ENCODE measurements at places on chromosomes 7 and 10.

- DNase-seq = no peak
Observed at GRCh38 chr7:138354066-138354465, 106.0 kb upstream of the TRIM24 start.

DNA sequence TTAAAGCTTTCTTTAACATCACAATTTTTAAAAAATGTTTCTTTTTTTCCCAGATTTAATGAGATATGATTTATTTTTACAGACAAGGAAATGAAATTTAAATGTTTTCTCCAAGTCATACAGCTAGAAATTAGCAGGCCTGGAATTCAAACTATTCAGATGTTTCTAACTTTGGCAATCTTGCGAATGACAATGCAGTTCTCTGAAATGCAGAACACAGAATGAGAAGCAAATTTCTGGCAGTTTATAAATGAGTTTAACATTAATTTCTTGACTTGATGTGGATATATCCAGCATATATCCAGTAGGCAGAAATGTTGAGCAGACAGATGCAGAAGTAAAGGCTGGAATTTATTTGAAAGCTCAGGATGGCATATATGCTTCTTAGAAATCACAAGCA, 227.5 kb downstream of the THSD7A start:
- DNase-seq = no peak

- DNase-seq = no peak
Observed at GRCh38 chr7:82152858-82153257, 290.7 kb downstream of the CACNA2D1 start.

- no peak for DNase-seq
Observed at GRCh38 chr7:137694405-137694804, 152.4 kb downstream of the DGKI start.

GRCh38 chr10:13308096-13308495, 8.2 kb upstream of the PHYH start:
- no peak for DNase-seq

DNA sequence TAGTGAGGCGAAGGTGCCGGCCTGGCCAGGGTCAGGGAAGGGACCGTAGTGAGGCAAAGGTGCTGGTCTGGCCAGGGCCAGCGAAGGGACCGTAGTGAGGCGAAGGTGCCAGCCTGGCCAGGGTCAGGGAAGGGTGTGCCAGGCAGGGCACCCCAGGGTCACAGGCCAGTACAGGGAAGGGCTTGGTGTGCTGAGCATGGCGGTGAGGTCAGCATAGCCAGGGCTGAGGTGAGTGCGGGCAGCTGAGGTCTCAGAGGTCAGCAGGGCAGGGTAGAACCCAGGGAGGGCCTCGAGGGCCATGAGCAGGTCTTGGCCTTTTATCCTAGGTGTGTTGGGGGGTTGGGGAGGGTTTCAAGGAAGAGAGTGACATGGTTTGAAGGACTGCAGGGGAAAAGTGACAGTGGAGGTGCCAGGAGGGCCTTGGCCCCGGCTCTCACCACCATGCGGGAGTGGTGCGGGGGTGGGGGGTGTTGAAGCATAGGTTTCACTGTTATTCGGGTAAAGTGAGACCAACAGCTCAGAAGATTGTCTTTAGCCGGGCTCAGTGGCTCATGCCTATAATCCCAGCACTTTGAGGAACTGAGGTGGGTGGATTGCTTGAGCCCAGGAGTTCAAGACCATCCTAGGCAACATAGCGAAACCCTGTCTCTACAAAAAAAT, 93.3 kb downstream of the CHST15 start:
- DNase-seq = no peak

- DNase-seq = no peak
Observed at GRCh38 chr10:113739031-113739430, 12.5 kb upstream of the PLEKHS1 start.

DNA sequence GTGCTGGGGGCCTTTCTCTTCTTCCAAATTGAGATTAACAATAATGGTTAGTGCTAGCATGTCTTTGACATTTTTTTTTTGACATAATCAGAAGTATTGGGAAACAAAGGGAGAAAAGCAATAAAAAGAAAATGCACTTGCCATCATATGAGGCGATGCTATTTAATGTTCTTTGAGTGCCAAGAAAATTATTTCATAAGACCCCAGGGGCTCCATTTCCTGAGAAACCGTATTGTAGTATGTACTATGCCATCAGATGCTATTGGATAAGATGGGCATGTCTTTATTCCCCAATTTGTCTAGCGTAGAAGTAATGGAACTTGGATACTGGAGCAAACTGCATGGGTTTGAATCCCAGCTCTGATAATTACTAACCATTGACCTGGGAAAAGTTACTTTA, 408.9 kb downstream of the ADRA2A start:
- no peak for DNase-seq

DNA sequence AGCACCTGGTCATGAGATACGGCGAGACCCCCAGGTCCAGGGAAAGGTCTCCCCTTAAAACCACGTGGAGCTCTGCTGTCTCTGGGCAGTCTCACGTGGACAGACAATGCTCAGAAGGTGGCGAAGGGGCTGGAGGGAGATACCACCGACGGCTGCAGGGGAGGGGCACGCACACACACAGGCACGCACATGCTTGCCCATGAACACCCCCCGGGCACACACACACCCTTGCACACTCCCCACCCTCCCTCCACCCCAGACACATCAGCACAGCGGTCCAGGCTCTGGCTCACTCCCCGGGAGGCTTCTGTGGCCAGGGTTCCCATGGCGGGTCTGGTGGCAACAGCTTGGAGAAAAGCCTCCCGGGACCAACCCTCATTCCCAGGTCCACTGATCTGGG, 52.4 kb upstream of the TNRC18 start:
- no peak for DNase-seq

DNA sequence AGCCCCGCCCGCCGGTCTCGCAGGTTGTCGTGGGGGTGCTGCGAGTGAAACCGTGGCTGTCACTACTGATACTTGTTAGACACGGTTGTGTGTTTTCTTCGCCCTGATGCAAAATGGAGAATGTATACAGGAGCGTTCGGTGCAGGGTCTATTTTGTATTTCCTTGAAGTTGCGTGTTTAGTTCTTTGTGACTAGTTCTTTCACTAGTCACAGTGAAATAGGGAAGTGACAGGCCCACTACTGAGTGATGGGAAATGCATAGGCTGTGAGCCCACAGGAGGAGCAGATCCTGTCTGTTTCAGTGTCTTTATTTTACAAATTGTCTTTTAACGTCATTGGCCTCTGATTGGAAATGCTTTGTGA, 675 bp downstream of the ABRAXAS2 start:
- no peak for DNase-seq

- DNase-seq = no peak
Observed at GRCh38 chr10:78545756-78546155, 512.1 kb downstream of the RPS24 start.

GRCh38 chr10:77279207-77279606, 358.4 kb downstream of the KCNMA1 start:
- DNase-seq = no peak

DNA sequence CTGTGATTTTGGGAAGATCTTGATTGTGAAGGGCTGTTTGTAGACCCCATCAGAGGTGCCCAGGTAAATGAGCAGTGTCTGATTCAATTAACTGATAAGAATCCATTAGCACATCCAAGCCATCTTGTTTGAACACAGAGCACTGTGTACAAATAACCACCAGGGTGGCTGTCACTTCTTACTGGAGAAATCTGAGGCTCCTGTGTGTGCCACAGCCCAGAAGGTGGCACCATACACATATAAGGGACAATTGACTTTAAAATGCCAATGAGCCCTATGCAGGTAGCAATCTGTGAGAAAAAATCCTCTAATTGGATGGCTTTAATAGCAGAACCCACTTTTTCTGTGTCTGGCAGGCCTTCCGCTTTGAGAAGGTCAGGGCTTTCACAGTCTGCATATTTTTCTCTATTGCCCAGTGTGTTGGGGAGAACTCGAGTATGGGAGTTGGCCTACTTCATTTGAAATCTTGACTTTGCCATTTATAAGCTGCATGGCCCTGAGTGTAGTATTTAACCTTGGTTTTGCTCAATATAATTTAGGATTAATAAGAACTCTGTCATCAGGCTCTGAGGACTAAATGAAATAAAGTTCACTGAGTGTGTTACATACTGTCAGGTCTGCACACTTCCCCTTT, 517.4 kb downstream of the CCSER2 start:
- no peak for DNase-seq

- peak; percentile 70 for DNase-seq
Observed at GRCh38 chr10:11178606-11179515, 161.2 kb downstream of the CELF2 start.

GRCh38 chr7:86904949-86905834, 154.3 kb downstream of the ELAPOR2 start:
- no peak for DNase-seq

GRCh38 chr10:12961416-12962205, 39.9 kb downstream of the CCDC3 start:
- DNase-seq = no peak

GRCh38 chr7:63925262-63925625, 73.4 kb upstream of the ZNF722 start:
- DNase-seq = no peak

GRCh38 chr10:47379445-47379785, 4.7 kb downstream of the ZNF488 start:
- no peak for DNase-seq

- DNase-seq = no peak
Observed at GRCh38 chr10:132488231-132488821, 49.3 kb upstream of the INPP5A start.

DNA sequence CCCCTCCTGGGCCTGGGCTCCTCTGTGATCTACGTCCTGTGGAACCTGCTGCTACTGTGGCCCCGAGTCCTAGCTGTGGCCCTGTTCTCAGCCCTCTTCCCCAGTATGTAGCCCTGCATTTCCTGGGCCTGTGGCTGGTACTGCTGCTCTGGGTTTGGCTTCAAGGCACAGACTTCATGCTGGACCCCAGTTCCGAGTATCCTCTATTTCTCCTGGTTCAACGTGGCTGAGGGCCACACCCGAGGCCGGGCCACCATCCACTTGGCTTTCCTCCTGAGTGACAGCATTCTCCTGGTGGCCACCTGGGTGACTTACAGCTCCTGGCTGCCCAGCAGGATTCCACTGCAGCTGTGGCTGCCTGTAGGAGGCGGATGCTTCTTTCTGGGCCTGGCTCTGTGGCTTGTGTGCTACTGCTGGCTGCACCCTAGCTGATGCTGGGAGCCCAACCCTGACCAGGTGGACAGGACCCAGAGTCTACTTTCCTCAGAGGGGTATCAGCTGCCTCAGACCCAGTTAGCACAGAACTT, 37.8 kb upstream of the MMD2 start:
- no peak for DNase-seq

DNA sequence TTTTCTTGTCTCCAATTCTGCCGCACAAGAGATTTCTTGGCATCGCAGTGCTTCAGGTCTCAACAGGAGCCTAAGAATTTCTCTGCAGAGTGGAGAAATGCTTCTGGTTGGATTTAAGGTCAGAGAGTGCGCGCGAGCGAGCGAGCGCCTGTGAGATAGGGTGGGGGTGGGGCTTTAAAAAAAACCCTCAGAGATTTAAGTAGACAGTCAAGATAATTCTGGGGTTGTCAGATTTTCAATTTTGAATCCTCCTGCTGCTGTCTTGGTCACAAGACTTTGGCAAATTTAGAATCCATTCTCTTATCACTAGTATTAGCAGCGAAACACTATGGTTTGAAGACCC, 49.7 kb downstream of the CPEB3 start:
- no peak for DNase-seq

- no peak for DNase-seq
Observed at GRCh38 chr10:85413570-85413969, 953.0 kb downstream of the GRID1 start.

DNA sequence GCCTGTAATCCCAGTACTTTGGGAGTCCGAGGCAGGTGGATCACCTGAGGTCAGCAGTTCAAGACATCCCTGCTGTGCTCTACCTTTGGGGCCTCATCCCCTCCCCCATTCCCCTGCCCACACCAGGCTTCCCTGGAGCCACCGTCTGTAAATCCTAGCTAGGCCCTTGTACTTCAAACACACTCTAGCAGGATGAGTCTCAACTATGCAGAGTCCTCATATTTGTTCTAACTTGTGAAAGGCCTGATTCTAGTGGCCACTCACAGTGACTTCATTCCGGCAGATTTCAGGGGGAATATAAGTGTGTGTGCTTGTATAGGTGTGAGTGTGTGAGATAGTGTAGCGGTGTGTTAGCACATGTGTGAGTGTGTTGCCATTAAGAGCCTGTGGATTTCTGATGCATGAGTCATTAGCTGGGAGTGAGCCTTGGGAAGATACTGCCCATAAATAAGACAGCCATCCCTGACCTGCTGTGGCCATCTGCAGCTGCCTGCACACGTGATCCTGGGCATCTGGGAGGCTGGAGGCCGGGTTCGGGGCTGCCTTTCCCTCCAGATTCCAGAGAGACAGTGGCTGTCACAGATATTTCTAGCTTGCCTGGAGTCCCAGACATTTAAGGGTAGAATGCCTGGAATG, 1.7 kb upstream of the NEURL1 start:
- no peak for DNase-seq

DNA sequence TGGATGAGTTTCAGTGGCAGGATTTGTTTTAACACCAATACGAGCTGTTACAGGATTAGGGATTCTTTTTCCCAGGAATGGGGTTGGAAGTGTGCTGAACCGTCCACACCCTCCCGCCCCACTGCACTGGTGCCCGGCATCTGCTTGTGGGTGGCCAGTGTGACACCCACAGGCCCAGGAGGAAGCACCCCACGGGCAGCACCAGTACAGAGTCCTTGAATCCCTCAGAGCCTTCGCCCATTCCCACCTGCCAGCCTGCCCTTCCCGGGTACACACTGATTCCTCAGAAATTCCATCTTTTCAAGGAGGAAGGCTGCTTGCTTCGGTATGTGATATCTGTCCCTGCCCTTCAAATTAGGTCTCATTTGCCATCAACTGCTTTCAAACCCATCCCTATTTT, 15.4 kb downstream of the INSIG1 start:
- no peak for DNase-seq

GRCh38 chr7:54242776-54243175, 299.4 kb upstream of the VSTM2A start:
- no peak for DNase-seq

GRCh38 chr7:5351507-5352265, 68.9 kb downstream of the SLC29A4 start:
- DNase-seq = no peak

GRCh38 chr10:100993986-100994708, 5.5 kb upstream of the LZTS2 start:
- no peak for DNase-seq

- no peak for DNase-seq
Observed at GRCh38 chr7:140196361-140197217, 19.8 kb upstream of the KDM7A start.

- DNase-seq = no peak
Observed at GRCh38 chr7:95686109-95686508, 86.2 kb upstream of the DYNC1I1 start.

All from stimulated activated CD4-positive, alpha-beta T cell treated with anti-CD3 and anti-CD28 coated beads, Interleukin-2, amount 100 ng/mL, for 48 hours (primary cell).